ENCODE measurements at places on chromosomes 4 and X. TPM values are rescaled to one million over a fixed set of nuclear protein-coding genes. Genes with fewer than 3 reads are reported as not detected.

Gene SMIM10
- total RNA-seq, result 0.99 TPM

Gene EOLA1
- total RNA-seq, result 28.1 TPM

Gene PAGE1
- not detected for total RNA-seq

Gene CPLX1
- total RNA-seq, result 1.9 TPM

Gene APOO
- 16.6 TPM for total RNA-seq

Gene GAB3
- 6.2 TPM for total RNA-seq

Gene MND1
- total RNA-seq, result 29.8 TPM

Gene BEX4
- total RNA-seq, result 22.6 TPM

Gene CTAG2
- not detected for total RNA-seq

Gene PPARGC1A
- not detected for total RNA-seq

GRCh38 chr4:90753068-90753467 is 625.9 kb downstream of the CCSER1 start:
- H3K27me3 ChIP-seq, result no peaks in the 10 kb centered on the region
- no peaks in the 10 kb centered on the region for H3K4me1 ChIP-seq
- no peak overlapping the region for H3K27ac ChIP-seq

GRCh38 chr4:13174001-13174400 is 310.1 kb downstream of the RAB28 start:
- no peak overlapping the region for H3K4me3 ChIP-seq
- H3K27me3 ChIP-seq, result no peaks in the 10 kb centered on the region
- DNase-seq, result no peak
- no peak overlapping the region for H3K27ac ChIP-seq

DNA sequence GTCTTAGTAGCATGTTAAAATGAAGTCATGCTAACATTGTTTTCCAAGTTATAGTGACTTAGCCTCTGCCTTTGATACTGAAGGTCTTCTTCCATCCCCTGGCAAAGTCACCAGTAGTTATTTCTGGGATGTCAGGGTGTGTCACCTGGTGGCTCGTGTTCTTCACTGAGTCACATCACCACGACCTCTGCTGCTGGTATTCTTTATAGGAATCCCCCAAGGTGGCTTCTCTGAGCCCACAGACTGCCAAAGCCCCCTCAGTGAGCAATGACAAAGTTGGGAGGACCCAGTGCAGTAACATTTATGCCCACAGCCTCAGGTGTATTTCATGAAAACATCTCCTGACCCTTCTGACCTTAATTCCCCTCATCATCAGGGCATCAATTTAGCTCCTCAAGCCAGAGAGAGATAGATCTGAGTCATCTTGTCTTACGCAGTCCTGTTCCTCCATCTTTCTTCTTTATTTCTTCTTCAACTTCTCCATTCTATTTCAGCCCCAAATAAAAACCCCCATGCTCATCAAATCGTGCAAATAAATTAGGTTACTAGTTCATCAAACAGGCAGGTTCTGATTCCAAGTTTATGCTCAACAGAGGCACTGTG is 29.3 kb upstream of the GPRIN3 start:
- no peak overlapping the region for H3K27ac ChIP-seq
- peak; percentile 24 for DNase-seq

- no peak overlapping the region for H3K27ac ChIP-seq
- H3K36me3 ChIP-seq, result peaks cover 2% of the 10 kb centered on the region
- no peak for DNase-seq
- no peaks in the 10 kb centered on the region for H3K27me3 ChIP-seq
- no peaks in the 10 kb centered on the region for H3K4me1 ChIP-seq
- no peak overlapping the region for H3K4me3 ChIP-seq
Measured at GRCh38 chr4:69030326-69030725, 65.9 kb upstream of the UGT2B7 start.

DNA sequence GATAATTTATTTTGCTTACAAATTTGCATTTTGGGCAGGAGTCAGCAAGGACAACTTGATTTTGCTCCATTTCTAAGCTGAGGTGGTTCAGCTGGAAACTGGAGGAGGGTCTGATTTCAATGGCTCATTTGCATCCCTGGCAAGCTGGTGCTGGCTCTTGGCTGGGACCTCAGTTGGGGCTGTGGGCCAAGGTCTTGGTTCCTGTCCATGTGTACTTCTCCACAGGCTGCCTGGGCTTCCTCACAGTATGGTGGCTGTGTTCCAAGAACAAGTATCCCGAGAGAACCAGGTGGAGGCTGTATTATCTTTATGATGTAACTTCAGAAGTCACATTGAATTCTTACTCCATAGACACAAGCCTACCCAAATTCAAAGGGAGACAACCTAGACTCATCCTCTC is 77.0 kb upstream of the STX18 start:
- H3K36me3 ChIP-seq, result no peaks in the 10 kb centered on the region
- H3K27ac ChIP-seq, result no peak overlapping the region
- no peak overlapping the region for H3K4me3 ChIP-seq
- H3K27me3 ChIP-seq, result no peaks in the 10 kb centered on the region

DNA sequence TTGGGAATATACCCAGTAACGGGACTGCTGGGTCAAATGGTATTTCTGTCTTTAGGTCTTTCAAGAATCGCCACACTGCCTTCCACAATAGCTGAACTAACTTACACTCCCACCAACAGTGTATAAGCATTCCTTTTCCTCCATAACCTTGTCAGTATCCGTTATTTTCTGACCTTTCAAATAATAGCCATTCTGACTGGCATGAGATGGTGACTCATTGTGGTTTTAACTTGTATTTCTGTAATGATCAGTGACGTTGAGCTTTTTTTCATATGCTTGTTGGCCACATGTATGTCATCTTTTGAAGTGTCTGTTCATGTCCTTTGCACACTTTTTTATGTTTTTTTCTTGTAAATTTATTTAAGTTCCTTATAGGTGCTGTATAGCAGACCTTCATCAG is 81.2 kb downstream of the ADAM29 start:
- H3K27ac ChIP-seq, result no peak overlapping the region
- no peaks in the 10 kb centered on the region for H3K36me3 ChIP-seq
- no peak overlapping the region for H3K4me3 ChIP-seq
- no peaks in the 10 kb centered on the region for H3K4me1 ChIP-seq
- H3K27me3 ChIP-seq, result no peaks in the 10 kb centered on the region
- no peak for DNase-seq

- no peak overlapping the region for H3K27ac ChIP-seq
- peaks cover 9% of the 10 kb centered on the region for H3K27me3 ChIP-seq
- H3K36me3 ChIP-seq, result no peaks in the 10 kb centered on the region
- DNase-seq, result no peak
- H3K4me1 ChIP-seq, result no peaks in the 10 kb centered on the region
Measured at GRCh38 chr4:168773388-168774195, 236.5 kb downstream of the CBR4 start.

GRCh38 chr4:135434936-135435335 is 1233.3 kb upstream of the PABPC4L start:
- no peak overlapping the region for H3K27ac ChIP-seq
- H3K4me3 ChIP-seq, result no peak overlapping the region
- no peaks in the 10 kb centered on the region for H3K27me3 ChIP-seq

DNA sequence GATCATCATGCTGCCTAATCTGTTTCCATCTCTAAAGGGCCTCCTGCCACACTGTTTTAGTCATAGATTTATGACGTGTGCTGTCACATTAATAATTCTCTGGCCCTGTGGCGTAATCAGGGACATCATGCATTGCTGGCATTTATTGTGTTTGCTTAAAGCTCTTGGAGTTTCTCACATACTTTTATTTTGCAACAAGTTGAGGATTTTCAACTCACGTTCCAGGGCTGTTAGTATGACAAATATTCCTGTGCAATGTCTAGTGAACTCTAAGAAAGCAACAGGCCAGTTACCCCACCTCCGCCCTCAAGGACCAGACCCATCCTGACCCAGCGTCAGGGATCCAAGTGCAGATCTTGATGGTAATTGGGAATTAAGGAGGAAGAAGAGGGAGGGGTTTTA is 7.8 kb upstream of the PIGA start:
- no peaks in the 10 kb centered on the region for H3K4me1 ChIP-seq
- no peaks in the 10 kb centered on the region for H3K36me3 ChIP-seq
- H3K27me3 ChIP-seq, result peaks cover 36% of the 10 kb centered on the region
- no peak overlapping the region for H3K4me3 ChIP-seq
- H3K27ac ChIP-seq, result no peak overlapping the region

GRCh38 chrX:136039968-136040367 is 54.7 kb downstream of the SLC9A6 start:
- no peak for DNase-seq
- no peak overlapping the region for H3K4me3 ChIP-seq
- H3K27me3 ChIP-seq, result peaks cover 10% of the 10 kb centered on the region
- no peaks in the 10 kb centered on the region for H3K4me1 ChIP-seq
- H3K36me3 ChIP-seq, result peaks cover 3% of the 10 kb centered on the region
- H3K27ac ChIP-seq, result no peak overlapping the region

DNA sequence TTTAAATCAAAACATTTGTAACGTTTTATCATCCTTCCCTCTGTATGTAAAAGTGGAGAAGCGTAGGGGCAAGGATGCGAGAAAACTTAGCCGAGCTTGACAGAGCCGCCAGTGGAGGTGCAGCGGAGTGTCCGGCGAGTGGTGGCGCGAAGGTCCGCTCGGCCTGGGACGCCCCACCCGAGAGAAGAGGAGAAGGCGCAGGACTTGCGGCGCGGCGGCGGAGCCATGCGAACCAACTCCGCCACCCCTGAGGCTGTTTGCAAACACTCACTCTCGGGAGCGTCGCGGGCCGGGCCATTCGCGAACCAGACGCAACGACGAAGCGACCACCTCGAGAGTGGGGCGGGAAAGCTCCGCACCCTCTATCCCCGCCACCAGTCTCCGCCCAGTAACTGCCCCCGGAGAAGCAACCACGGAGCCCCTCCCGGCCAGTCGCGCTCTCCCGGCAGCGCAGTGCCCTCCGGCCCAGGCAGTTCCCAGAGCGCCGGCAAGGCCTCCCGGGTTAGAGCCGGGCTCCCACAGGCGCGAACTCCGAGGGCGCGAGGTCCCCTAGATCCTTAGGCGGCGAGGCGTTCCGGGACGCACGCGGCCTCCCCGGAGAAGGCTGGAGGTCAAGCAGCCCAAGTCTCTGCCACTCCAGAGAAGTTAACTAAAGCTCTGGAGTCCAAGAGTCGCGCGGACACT is 2.3 kb upstream of the MAB21L2 start:
- H3K36me3 ChIP-seq, result peaks cover 23% of the 10 kb centered on the region
- no peak overlapping the region for H3K27ac ChIP-seq
- no peaks in the 10 kb centered on the region for H3K4me1 ChIP-seq
- no peak overlapping the region for H3K4me3 ChIP-seq
- H3K27me3 ChIP-seq, result no peaks in the 10 kb centered on the region

DNA sequence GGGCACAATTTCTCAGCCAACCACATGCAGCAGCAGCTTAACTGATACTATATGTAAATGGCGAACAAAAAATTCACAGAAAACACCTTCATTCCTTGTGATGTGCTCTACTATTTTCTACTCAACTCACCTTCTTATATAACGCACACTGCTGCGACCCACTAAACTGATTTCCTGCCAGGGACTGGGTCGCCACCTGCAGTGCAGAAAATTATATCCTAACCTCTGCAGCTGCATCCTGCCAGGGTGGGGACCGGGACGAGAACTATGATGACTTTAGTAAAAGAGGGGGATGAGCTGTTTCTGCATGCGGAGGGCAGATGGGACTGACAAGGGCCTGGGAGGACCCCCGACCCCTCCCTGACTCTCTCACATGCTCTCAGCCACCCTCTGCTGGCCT is 27.4 kb downstream of the ABLIM2 start:
- DNase-seq, result no peak
- no peaks in the 10 kb centered on the region for H3K4me1 ChIP-seq
- no peaks in the 10 kb centered on the region for H3K27me3 ChIP-seq
- no peak overlapping the region for H3K27ac ChIP-seq
- H3K4me3 ChIP-seq, result no peak overlapping the region

- no peak overlapping the region for H3K27ac ChIP-seq
- DNase-seq, result no peak
- no peak overlapping the region for H3K4me3 ChIP-seq
- H3K36me3 ChIP-seq, result no peaks in the 10 kb centered on the region
- no peaks in the 10 kb centered on the region for H3K4me1 ChIP-seq
Measured at GRCh38 chr4:106690487-106690886, 321.9 kb upstream of the GIMD1 start.

DNA sequence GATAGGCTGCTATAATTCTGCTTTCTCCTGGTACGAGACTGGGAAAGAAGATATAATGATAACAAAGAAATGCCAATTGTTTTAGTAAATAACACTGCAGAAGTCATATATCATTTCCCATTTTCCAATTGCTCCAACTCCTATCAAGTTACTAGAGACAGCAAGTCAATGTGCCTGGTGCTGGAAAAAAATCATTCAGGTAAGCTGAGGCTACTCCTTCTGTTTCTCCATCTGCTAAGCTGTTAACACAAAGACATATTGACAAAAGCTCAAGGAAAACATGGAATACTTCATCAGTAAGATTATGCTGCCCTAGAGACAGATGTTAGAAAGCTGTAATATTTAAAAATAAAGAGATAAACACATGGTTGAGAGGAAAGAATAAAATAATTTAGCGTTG is 10.0 kb downstream of the NAA11 start:
- H3K4me3 ChIP-seq, result no peak overlapping the region
- H3K27me3 ChIP-seq, result no peaks in the 10 kb centered on the region
- no peak for DNase-seq
- no peaks in the 10 kb centered on the region for H3K36me3 ChIP-seq

GRCh38 chrX:143615851-143616250 is 20.1 kb downstream of the SLITRK4 start:
- no peak overlapping the region for H3K27ac ChIP-seq
- H3K36me3 ChIP-seq, result no peaks in the 10 kb centered on the region
- H3K4me1 ChIP-seq, result no peaks in the 10 kb centered on the region
- DNase-seq, result no peak
- no peak overlapping the region for H3K4me3 ChIP-seq

DNA sequence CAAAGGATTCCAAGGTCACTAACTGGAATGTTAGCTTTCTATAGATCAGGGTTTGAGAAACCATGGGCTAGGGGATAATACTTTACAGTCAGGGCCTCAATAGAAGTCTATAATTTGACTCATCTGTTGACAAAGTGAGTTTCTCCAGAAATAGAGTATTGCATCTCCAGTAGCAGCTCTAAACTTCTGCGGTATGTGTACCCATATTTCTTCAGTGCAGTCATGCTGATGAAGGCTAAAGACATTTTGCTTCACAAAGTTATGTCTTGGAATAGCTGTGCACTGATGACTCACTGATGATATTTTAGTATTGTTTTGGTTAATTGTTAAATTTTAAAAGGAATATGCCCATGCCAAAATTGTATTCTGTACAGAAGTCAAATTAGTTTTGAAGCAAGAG is 464.9 kb upstream of the AMOT start:
- no peak overlapping the region for H3K27ac ChIP-seq
- H3K27me3 ChIP-seq, result peaks cover 12% of the 10 kb centered on the region
- no peak for DNase-seq
- H3K4me1 ChIP-seq, result no peaks in the 10 kb centered on the region
- no peak overlapping the region for H3K4me3 ChIP-seq
- H3K36me3 ChIP-seq, result no peaks in the 10 kb centered on the region
